Ammon's horn (tissue), 1 donor: ENCODE measurements at places on chromosomes 16 and 17.

DNA sequence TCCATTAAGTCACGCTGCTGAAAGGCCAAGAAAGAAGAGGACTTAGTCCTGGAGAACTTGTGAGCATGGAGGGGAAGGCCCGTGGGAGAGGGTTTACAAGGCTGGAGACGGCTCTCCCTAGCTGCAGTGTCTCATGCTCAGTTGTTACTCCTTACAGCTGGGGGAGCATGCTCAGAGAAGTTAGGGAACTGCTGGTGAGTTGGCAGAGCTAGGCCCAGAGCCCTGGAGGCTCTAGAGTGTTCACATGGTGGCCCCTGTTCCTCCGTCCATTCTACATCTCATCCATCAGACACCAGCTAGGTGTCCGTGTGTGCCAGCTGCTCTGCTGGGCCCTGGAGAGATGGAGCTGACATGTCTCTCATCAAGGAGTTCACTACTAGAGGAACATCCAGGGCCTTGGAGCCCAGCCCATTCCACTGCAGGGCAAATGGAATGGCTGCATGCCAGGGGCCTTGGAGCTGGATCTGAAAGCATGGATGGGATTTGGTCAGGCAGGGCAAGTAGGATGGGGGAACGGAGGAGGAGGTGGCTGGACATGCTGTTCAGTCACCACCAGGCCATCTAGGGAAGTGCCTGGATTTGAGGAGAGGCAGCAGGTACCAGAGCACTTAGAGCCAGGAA, 6.3 kb downstream of the XYLT2 start:
- no peak for DNase-seq

GRCh38 chr16:531494-532125, 4.1 kb downstream of the CAPN15 start:
- DNase-seq = no peak

- DNase-seq = no peak
Observed at GRCh38 chr17:68634345-68634876, 33.2 kb upstream of the FAM20A start.

DNA sequence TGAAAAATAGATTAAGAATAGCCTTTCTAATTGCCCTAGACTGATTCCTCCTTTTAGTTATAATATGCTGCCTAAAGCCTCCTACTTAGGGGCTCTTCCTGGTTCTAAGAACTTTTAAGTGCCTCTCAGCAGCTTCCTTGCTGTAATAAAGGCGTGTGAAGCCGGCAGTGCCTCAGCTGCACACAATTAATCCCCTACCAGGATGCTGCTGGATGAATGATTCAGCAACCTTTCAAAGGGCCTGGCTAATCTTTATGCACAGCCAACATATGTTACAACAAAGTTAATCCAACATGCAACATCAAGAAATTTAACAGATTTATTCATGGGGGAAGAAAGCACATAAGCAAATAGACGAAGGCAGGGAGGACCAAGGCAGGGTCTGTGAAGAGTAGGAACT, 145.2 kb downstream of the PMP22 start:
- no peak for DNase-seq

DNA sequence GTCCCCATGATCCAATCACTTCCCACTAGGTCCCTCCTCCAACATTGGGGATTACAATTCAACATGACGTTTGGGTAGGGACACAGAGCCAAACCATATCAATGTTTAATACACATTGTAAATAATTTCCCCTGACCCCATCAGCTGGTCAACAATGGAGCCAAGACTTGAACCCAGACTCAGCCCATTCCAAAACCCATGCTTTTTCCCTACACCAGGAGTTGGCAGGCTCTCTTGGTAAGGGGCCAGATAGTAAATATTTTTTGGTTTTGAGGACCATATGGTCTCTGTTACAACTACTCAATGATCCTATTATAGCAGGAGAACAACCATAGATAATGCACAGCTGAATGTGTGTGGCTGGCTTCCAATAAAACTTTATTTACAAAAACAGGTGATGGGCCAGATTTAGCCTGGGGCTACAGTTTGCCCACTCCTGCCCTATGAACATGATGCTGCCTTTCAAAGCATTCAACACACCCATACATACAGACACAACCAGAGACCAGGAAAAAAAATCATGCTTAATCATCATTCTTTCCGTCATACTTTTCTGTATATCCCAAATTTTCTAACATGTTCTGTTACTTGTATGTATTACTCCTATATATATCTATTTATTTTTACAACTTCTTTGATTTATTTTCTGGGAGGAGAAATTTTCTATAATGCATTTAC, 22.1 kb upstream of the MSI2 start:
- no peak for DNase-seq

DNA sequence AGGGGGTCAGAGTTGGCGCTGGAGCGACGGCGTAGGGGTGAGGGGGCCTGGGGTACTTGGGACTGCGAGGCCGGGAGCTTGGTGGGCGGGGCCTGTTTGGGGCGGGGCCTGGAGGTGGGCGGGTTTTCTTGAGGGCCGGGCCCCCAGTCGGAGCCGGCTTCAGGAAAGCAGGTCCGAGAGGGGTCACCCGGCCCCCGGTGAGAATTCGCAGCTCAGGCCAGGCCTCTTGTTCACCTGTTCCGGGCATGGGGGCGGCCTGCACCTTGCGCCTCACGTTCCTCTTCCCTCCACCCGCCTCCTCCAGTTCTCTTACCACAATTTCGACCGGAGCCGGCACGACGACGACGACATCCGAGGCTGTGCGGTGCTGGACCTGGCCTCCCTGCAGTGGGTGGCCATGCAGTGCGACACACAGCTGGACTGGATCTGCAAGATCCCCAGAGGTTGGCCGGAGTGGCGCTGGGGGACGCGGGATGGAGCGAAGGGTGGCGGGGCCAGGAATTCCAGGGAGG, 52.5 kb downstream of the MRC2 start:
- no peak for DNase-seq

DNA sequence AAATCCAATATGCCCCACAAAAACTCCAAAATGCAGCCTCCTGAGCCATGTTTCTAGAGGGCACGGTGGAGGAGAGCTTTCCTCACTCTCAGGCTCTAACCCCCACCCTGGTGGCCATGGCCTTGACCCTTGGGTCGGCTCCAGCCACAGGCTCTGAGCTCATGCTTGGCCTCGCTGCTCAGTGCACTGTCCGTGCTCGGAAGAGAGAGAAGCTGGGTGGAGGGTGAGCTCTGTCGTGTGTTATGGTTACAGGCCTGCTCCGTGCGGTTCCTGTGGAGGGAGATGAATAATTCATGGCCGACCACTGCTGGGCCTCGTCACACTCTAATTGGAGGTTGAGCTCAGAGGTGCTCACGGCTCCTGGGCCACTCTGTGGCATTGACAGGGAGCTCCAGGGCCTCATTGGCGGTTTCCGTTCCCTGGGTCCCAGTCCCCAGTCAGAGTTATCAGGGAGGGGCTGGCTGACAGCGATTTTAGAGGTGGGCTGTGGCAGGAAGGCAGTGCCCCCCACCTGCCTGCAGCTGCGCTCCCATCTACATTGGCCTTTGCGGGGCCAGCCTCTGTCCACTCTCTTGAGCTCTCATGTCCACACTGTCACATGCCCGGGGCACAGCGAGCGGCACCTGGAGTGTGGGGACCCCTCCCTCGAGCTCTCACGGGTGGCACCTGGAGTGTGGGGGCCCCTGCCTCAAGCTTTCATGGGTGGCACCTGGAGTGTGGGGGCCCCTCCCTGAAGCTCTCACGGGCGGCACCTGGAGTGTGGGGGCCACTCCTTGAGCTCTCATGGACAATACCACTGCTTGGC, 24.9 kb downstream of the ACSF3 start:
- DNase-seq = no peak

DNA sequence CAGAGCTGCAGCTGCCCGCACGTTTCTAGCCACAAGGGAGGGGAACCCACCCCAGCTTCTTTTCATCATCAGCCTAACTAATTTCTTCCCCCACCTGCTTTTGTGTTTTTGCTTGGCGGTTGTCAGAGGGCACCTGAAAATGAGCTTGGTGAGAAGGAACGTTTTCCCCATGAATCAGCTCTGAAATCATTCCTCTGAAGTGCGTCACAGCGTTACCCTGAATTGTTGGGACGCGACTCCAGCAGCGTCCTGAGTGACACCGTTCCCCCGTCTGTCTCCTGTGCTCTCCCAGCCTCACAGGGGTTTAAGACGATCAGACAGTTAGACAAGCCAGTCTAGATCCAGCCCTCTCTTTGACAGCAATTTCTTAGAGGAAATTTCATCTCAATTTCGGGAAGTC, 722.9 kb upstream of the EEF2KMT start:
- no peak for DNase-seq

- no peak for DNase-seq
Observed at GRCh38 chr17:41098042-41098441, at the start of gene KRTAP4-8. KRTAP4-8 (minus strand) TSS chr17:41098142; CDS start chr17:41098084, 58 bp downstream.

- DNase-seq = no peak
Observed at GRCh38 chr16:27174007-27174406, 29.3 kb upstream of the KDM8 start.

DNA sequence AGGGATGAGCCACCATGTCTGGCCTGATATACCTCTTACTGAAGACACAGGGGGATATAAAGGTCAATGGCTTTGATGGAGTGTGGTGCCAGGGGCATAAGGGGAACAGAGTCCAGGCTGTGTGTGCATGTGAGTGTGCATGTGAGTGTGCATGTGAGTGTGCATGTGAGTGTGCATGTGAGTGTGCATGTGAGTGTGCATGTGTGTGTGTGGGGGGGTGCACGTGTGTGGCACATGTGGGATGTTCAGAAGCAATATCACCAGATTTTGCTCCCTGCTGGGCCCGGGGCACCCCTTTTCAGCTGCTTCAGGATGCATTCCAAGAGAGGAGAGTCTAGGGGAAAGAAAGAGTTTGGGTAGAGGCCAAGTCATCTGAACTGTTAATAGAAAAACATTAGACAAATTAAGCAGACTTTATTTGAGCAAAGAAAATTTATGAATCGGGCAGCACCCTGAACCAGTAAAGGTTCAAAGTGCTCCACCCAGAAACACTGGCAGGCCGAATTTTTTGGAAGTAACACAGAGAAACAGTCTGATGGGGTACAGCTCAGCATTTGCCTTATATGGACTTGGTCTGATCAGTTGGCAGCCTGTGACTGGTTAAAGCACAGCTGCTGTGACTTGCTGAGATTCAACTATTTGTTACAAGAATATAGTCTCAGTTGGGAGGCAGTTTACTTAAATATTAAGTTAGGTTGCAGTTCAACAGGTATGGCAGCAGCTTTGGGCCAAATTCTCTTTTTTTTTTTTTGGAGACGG, 9.7 kb downstream of the CHST5 start:
- no peak for DNase-seq

GRCh38 chr17:3157218-3157617, 29.9 kb upstream of the OR1G1 start:
- DNase-seq = no peak

GRCh38 chr16:13797718-13798117, 122.2 kb upstream of the ERCC4 start:
- no peak for DNase-seq

DNA sequence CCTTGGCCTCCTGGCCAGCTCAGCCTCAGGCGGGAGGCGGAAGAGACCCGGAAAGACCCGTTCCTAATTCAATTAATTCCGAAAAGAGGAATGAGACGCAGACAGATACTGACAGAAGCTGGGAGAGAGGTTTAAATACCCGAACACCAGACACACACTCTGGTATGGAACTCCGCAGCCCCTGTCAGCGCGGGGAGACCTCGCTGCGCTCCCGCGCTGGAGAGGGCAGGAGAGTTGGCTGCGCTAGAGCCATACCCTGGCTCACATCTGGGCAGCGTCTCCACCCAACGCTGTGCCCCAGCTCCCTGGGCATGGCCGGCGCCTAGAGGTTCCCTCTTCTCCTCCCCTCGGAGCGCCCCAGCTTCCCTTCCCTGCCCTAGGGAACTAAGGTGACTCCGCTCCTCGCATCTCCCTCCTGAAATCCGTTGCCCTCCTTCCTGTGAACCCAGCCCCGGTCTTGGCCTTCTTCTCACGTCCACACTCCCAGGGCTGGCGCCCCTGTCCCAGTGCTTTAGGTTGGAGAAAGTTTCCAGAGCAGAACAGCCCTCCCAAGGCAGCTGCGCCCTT, 8.0 kb downstream of the NEUROD2 start:
- no peak for DNase-seq

- no peak for DNase-seq
Observed at GRCh38 chr16:12798171-12798570, 5.5 kb downstream of the CPPED1 start.

DNA sequence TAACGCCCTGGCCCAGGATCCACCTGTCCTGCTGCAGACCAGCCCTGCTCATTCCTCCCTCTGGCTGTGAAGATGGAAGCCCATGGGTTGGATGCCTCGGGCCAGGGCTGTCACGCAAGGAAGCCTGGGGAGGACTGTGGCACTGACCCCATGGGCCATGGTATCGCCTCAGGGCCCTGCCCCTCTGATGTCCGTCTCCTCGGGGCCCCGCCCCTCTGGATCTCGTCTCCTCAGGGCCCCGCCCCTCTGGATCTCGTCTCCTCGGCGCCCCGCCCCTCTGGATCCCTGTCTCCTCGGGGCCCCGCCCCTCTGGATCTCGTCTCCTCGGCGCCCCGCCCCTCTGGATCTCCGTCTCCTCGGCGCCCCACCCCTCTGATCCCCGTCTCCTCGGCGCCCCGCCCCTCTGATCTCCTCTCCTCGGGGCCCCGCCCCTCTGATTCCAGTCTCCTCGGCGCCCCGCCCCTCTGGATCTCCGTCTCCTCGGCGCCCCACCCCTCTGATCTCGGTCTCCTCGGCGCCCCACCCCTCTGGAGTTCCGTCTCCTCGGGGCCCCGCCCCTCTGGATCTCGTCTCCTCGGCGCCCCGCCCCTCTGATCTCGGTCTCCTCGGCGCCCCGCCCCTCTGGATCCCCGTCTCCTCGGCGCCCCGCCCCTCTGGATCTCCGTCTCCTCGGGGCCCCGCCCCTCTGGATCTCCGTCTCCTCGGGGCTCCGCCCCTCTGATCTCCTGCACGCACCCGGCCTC, 24.0 kb downstream of the METRNL start:
- no peak for DNase-seq
